ENCODE measurements at places on chromosomes 11 and 22. TPM values are rescaled to one million over a fixed set of nuclear protein-coding genes. Genes with fewer than 3 reads are reported as not detected.
A peak's percentile ranks its signal among the peaks of the same experiment; 100 is the strongest.

GRCh38 chr22:39429916-39430575 is 26.8 kb upstream of the MGAT3 start:
- no peaks in the 10 kb centered on the region for H3K36me3 ChIP-seq
- no peak overlapping the region for H3K4me3 ChIP-seq
- peaks cover 27% of the 10 kb centered on the region for H3K4me1 ChIP-seq
- H3K27ac ChIP-seq = no peak overlapping the region
- DNase-seq = no peak

- H3K27ac ChIP-seq = no peak overlapping the region
- no peak for DNase-seq
- H3K4me1 ChIP-seq = no peaks in the 10 kb centered on the region
- no peaks in the 10 kb centered on the region for H3K36me3 ChIP-seq
- no peak overlapping the region for H3K4me3 ChIP-seq
Observed at GRCh38 chr11:13923182-13923581, 39.3 kb upstream of the SPON1 start.

The CABP4 gene
- total RNA-seq = not detected

DNA sequence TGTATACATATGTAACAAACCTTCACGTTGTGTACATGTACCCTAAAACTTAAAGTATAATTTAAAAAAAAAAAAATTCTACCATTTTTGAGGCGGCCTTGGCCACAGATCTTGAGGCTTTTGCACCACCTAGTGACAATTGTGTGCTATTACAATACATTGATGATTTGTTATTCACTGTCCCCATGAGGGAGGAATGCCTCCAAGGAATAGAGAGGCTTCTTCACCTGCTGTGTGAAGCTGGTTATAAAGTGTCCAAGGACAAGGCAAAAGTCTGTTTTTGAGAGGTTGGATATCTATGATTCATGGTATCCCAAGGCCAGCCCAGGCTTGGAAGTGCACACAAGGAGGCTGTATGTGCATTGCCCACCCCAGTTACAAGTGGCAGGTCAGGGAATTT is 30.7 kb downstream of the SLC22A25 start:
- DNase-seq = no peak
- H3K4me1 ChIP-seq = no peaks in the 10 kb centered on the region
- no peaks in the 10 kb centered on the region for H3K27me3 ChIP-seq
- H3K27ac ChIP-seq = no peak overlapping the region
- no peaks in the 10 kb centered on the region for H3K36me3 ChIP-seq
- H3K4me3 ChIP-seq = no peak overlapping the region

The GALNT18 gene
- total RNA-seq = 6.5 TPM

The HEPHL1 gene
- not detected for total RNA-seq

GRCh38 chr22:17929909-17930308 is 94.5 kb downstream of the MICAL3 start:
- H3K4me3 ChIP-seq = no peak overlapping the region
- H3K36me3 ChIP-seq = no peaks in the 10 kb centered on the region
- H3K27ac ChIP-seq = no peak overlapping the region

The BACE1-AS gene
- 6.8 TPM for total RNA-seq

The WBP2NL gene
- not detected for total RNA-seq

DNA sequence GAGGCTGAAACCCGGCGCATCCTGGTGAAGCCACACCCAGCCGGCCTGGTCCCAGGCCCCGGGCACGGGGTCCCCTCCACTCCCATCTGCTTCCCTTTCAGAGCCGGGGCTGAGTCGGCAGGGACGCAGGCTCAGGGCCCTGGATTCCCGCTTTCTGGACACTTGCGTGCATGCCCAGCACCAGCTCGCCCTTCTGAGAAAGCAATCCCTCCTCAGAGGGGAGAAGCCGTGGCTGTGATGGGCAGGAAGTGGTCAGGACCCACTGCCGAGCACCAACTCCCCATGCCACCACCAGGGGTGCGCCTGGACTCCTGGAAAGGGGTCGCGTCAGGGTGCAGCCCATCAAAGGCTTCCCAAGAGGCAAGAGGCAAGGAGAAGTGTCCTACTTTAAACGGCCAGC is 15.1 kb downstream of the CDKN1C start:
- peaks cover 3% of the 10 kb centered on the region for H3K4me1 ChIP-seq
- H3K27ac ChIP-seq = no peak overlapping the region
- H3K36me3 ChIP-seq = no peaks in the 10 kb centered on the region
- no peak overlapping the region for H3K4me3 ChIP-seq
- DNase-seq = no peak

The GUCD1 gene
- total RNA-seq = 84.3 TPM

DNA sequence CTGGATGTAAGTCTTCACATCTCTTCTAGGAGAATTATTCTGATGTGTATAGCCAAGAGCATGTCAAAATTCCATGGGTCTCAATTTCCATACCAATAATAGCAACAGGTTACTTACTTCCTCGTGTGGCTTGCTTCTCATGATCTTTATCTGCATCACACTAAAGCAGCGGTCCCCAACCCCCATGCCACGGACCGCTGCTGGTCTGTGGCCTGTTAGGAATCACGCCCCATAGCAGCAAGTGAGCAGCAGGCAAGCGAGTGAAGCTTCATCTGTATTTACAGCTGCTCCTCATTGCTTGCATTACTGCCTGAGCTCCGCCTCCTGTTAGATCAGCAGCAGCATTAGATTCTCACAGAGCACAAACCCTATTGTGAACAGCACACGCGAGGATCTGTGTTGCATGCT is 28.9 kb upstream of the SLC25A1 start:
- no peaks in the 10 kb centered on the region for H3K36me3 ChIP-seq
- H3K4me3 ChIP-seq = no peak overlapping the region
- H3K27me3 ChIP-seq = no peaks in the 10 kb centered on the region
- H3K27ac ChIP-seq = no peak overlapping the region
- DNase-seq = no peak

The ZNHIT2 gene
- total RNA-seq = 8.1 TPM

DNA sequence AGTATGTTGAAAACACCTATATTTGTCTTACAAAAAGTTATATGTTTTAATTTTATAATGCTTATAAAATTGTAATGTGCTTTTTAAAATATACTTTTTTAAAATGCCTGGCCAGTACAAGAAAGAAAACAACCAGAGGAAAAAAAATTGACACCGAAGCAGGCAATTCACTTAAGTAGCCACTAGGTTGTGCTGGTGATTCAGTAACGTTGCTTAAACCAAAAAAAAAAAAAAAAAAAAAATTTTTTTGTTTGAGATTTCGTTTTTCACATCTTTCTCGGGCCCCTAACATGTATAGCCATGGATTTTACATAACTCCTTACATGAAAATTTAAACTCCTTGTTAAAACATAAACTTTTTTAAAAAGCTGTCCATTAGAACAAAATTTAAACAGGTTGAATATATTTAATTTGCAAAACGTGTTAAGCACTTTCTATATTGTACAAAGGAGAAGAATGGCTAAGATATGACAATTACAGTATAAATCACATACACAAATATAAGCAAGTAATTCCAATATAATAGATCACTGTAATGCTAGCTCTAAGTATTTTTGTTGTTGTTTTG is 9.2 kb downstream of the OR8B4 start:
- peak; percentile 26 for DNase-seq
- no peak overlapping the region for H3K27ac ChIP-seq
- no peaks in the 10 kb centered on the region for H3K36me3 ChIP-seq
- no peak overlapping the region for H3K4me3 ChIP-seq
- H3K4me1 ChIP-seq = no peaks in the 10 kb centered on the region

DNA sequence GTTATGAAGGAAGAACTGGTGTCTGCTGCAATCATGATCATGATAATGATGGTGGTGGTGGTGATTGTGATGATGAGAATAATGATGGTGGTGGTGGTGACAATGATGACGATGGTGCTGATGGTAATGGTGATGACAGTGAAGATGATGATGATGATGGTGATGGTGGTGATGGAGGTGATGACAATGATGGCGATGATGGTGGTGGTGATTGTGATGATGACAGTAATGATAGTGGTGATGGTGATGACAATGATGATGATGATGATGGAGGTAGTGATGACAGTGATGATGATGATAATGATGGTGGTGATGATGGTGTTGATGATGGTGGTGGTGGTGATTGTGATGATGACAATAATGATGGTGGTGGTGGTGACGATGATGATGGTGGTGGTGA is 52.8 kb upstream of the ANO1 start:
- no peak overlapping the region for H3K27ac ChIP-seq
- no peaks in the 10 kb centered on the region for H3K27me3 ChIP-seq
- no peak for DNase-seq
- H3K4me1 ChIP-seq = peaks cover 6% of the 10 kb centered on the region
- H3K36me3 ChIP-seq = no peaks in the 10 kb centered on the region
- H3K4me3 ChIP-seq = no peak overlapping the region

DNA sequence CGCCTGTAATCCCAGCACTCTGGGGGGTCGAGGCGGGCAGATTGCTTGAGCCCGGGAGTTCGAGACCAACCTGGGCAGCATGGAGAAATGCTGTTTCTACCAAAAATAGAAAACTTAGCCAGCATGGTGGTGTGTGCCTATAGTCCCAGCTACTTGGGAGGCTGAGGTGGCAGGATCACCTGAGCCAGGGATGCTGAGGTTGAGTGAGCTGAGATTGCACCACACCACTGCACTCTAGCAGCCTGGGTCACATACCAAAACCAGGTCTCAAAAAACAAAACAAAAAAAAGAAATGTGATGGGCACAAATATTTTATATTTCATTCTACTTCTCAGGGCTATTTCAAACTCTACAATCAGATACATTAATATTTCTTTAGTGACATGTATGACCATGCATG is 25.7 kb downstream of the TTC17 start:
- H3K4me3 ChIP-seq = no peak overlapping the region
- H3K27me3 ChIP-seq = no peaks in the 10 kb centered on the region
- DNase-seq = no peak
- no peak overlapping the region for H3K27ac ChIP-seq

DNA sequence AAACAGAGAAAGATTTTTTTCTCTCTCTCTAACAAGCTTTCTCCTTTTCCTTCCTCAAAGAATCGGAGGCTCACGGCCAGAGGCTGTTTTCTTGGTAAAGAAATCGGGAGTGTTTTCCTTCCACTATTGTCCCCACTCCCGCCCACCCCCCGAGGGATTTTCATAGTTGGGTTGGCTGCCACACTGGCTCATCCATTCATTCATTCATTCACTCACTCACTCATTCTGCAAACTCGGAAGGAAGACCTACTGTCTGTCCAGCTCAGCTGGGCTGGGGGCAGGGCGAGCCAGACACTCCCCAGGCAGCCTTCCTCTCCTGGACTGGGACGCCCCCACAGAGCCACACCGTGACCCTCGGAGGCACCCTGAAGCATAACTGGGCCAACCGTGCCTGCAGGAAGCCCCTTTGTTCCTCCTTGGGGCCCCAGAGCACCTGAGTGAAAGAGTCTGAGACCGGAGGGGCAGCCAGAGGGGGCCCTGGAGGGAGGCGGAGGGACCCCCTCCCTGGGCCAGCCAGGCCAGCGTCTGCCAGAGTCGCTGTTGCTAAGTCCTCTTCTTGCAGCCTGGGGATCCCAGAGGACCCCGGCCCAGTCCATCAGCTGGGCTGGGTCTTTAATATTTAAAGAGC is 17.0 kb downstream of the CDKN1C start:
- no peak overlapping the region for H3K27ac ChIP-seq
- DNase-seq = no peak
- H3K27me3 ChIP-seq = peaks cover 35% of the 10 kb centered on the region
- H3K4me3 ChIP-seq = no peak overlapping the region

The MMP3 gene
- not detected for total RNA-seq

- H3K4me3 ChIP-seq = peak overlapping the region; percentile 99
- H3K36me3 ChIP-seq = no peaks in the 10 kb centered on the region
- H3K4me1 ChIP-seq = peaks cover 6% of the 10 kb centered on the region
Observed at GRCh38 chr22:41092847-41093411, 537 bp downstream of the EP300 start.

GRCh38 chr11:76800466-76801200 is 17.5 kb downstream of the TSKU start:
- peaks cover 8% of the 10 kb centered on the region for H3K4me1 ChIP-seq
- no peaks in the 10 kb centered on the region for H3K36me3 ChIP-seq
- DNase-seq = no peak
- no peak overlapping the region for H3K4me3 ChIP-seq
- no peak overlapping the region for H3K27ac ChIP-seq

The MS4A12 gene
- total RNA-seq = 0.31 TPM

- no peak overlapping the region for H3K4me3 ChIP-seq
- no peaks in the 10 kb centered on the region for H3K27me3 ChIP-seq
- no peaks in the 10 kb centered on the region for H3K4me1 ChIP-seq
- H3K36me3 ChIP-seq = peaks cover 15% of the 10 kb centered on the region
- H3K27ac ChIP-seq = no peak overlapping the region
Observed at GRCh38 chr22:24090581-24090980, 79.5 kb downstream of the CABIN1 start.

- DNase-seq = peak; percentile 40
- H3K27me3 ChIP-seq = no peaks in the 10 kb centered on the region
- peaks cover 29% of the 10 kb centered on the region for H3K4me1 ChIP-seq
Observed at GRCh38 chr11:75350743-75351540, 519 bp downstream of the ARRB1 start.

GRCh38 chr11:98455500-98456307 is 565.0 kb upstream of the CNTN5 start:
- H3K4me3 ChIP-seq = no peak overlapping the region
- H3K27me3 ChIP-seq = no peaks in the 10 kb centered on the region
- no peaks in the 10 kb centered on the region for H3K36me3 ChIP-seq
- DNase-seq = no peak
- H3K27ac ChIP-seq = no peak overlapping the region
- H3K4me1 ChIP-seq = no peaks in the 10 kb centered on the region

DNA sequence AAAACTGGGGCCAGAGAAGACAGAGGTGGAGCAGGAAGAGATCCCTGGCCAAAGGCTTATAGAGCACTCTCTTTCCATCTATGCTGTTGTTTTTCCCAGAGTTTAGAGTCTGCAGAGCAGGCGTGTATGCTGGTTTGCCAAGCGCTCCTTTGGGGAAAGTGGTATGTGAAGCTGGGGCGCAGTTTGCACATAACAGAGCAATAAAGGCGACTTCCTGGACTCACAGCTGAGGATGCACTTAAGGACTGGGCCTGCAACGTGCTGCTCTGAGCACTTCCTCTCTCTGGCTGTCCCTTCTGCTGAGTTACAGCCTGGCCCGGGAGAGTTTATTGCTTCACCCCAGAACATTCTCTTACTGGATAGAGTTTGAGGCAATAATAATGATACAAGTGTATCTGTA is 41.7 kb downstream of the THAP12 start:
- H3K27me3 ChIP-seq = no peaks in the 10 kb centered on the region
- H3K36me3 ChIP-seq = no peaks in the 10 kb centered on the region
- no peak overlapping the region for H3K27ac ChIP-seq

DNA sequence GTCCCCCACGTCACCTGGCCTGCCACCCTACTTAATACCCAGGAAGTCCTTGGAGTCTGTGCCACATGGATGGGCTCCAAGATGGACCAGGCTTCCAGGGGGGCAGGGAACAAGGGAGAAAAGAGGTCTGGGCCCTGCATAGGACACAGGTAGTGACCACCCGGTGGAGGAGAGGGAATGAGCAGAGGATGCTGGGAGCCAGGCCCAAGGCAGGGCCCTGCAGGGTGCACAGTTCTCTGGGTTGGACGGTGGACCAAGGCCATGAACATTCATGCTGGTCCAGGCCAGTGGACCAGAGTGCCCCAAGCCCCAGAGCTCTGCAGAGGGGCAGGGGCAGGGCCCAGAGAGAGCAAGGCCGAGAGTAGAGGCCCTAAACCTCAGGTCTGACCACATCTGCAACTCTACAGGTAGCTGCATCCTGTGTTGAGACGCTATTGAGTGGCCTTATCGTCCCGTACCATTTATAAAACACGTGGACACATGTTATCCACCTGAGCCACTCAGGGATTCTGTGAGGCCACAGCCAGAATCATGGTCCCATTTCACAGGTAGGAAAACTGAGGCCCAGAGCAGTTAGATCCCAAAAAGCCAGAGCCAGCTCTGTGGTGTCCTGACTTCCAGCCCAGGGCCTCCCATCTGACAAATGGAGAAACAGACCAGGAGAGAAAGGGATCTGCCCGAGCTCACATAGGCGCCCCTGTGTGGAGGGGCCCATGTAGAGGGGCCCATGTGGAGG is 46.4 kb downstream of the IGLL5 start:
- H3K4me1 ChIP-seq = no peaks in the 10 kb centered on the region
- no peak overlapping the region for H3K4me3 ChIP-seq
- no peaks in the 10 kb centered on the region for H3K36me3 ChIP-seq

The CCDC188 gene
- not detected for total RNA-seq
